ENCODE measurements at places on chromosomes 1 and 21.

DNA sequence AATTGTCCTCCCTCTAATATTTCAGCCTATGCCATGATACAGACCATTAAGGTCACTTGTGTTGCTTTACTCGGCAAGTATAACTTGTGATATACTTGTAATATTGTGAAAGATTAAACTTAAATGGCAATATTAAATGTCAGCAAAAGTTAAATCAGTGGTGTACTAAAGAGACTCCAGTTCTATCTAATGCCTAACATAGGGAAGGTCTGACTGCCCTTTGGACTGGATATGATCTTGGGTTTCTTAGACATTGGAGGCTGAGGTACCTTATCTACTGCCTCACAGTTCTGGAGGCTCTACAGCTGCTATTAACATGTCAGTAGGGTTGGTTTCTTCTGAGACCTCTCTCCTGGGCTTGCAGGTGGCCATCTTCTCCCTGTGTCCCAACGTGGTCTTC, 89.9 kb downstream of the MT1HL1 start:
- DNase-seq = no peak

- DNase-seq = no peak
Measured at GRCh38 chr21:23740463-23740862, 1866.8 kb downstream of the MRPL39 start.

- no peak for DNase-seq
Measured at GRCh38 chr21:41370840-41371684, 9.2 kb downstream of the MX2 start.

- DNase-seq = no peak
Measured at GRCh38 chr1:194629011-194629410, 1442.6 kb upstream of the B3GALT2 start.

- DNase-seq = no peak
Measured at GRCh38 chr1:145994391-145995120, 1.8 kb downstream of the TXNIP start.

DNA sequence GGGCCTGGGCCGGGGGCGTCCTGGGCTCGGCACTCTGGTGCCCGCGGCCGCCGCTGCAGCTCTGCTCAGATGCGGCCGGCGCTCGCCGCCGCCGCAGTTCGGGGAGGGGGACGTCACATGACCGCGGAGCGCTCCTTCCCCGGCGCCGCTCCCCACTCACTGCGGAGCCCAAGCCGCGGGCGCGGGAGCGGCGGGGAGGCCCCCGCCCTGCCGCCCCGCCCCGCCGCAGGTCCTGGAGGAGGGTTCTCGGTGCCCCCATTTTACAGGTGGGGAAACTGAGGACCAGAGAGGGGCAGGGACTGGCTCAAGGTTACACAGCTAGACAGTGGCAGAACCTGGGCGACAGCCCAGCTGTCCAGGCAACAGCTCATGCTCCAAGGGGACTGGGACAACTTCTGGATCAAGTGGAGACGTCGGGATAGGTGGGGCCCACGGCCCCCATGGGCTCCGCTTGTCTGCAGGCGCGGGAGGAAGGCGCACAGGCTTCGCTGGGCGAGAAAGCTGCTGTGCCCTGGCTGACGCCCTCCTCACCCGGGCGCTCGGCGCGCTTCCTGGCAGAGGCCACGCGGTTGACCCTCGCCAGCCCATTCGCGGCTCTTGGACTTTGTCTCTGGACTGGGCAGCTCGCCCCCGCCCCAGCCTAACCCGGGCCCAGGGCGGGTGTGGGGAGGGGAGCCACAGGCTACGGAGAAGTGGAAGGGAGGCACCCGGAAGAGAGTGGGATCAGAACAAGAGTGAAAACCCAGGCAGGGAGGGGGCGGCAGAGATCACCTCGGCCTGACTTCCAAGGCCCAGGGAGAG, at the start of gene RAP1GAP:
TSS of gene RAP1GAP (minus strand) at position 100 of the 801 bp plus-strand sequence. CDS start 49,325 bp downstream, outside the sequence.
- DNase-seq = no peak

DNA sequence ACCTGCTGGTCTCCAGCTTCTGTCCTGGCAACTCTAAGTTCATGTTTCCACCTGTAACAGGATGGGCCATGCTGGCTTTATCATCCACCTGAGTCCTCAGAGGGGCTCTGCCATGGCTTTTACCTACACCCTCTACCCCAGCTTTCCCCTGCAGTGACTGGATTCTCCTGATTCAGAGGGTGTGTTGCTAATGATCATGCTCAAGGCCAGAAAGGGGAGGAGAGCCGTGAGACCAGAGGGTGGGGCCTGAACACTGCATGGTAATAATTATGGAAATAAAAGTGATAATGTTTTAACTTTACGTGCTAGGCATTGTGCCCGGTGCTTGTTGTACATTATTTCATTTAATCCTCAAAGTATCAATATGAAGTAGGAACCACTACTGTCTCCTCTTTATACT, 53.3 kb downstream of the CNIH3 start:
- no peak for DNase-seq

GRCh38 chr1:56123826-56124225, 455.5 kb downstream of the PLPP3 start:
- no peak for DNase-seq

Data from NCI-H2081 (cell line).